ENCODE measurements at places on chromosomes 3 and 15. TPM values are rescaled to one million over a fixed set of nuclear protein-coding genes. Genes with fewer than 3 reads are reported as not detected.

The TMC3 gene
- not detected for total RNA-seq

The RBP2 gene
- not detected for total RNA-seq

The C3orf52 gene
- 1.8 TPM for total RNA-seq

The ZNF770 gene
- 25.5 TPM for total RNA-seq

The KCNAB1 gene
- not detected for total RNA-seq

The FBN1 gene
- 0.29 TPM for total RNA-seq

The NEK10 gene
- total RNA-seq, result 4.0 TPM

The CCK gene
- not detected for total RNA-seq
